Foreskin keratinocyte (primary cell): ENCODE measurements at places on chromosomes 16 and 17. TPM values are rescaled to one million over a fixed set of nuclear protein-coding genes. Genes with fewer than 3 reads are reported as not detected.

The NT5M gene
- 1.1 and 1.2 TPM in 2 replicates for polyA plus RNA-seq

The KRTAP9-4 gene
- polyA plus RNA-seq = not detected in 2 replicates

The CACNG1 gene
- polyA plus RNA-seq = not detected in 2 replicates

The HOXB2 gene
- polyA plus RNA-seq = 1.2 and 1.3 TPM in 2 replicates

The SEPTIN12 gene
- polyA plus RNA-seq = not detected in 2 replicates

The CALB2 gene
- polyA plus RNA-seq = 0.09 TPM in 1 of 2 replicates, not detected in the other

The XYLT1 gene
- polyA plus RNA-seq = 2.4 and 3.2 TPM in 2 replicates

The AGRP gene
- not detected in 2 replicates for polyA plus RNA-seq

The PLD2 gene
- 20.4 and 22.8 TPM in 2 replicates for polyA plus RNA-seq
